ENCODE measurements at places on chromosomes 13 and 19. TPM values are rescaled to one million over a fixed set of nuclear protein-coding genes. Genes with fewer than 3 reads are reported as not detected.

Gene RABAC1
- total RNA-seq = 188 TPM

Gene USPL1
- 12.4 TPM for total RNA-seq

Gene KMT5C
- 6.9 TPM for total RNA-seq

Gene KLK4
- total RNA-seq = not detected

Gene CYP2F1
- not detected for total RNA-seq

Gene PCP2
- total RNA-seq = not detected

Gene TEAD2
- total RNA-seq = 26.7 TPM

Gene OR7D2
- total RNA-seq = not detected

Gene TEKTIP1
- total RNA-seq = not detected

Gene PNMA8A
- total RNA-seq = 1.4 TPM

Gene MUC16
- total RNA-seq = not detected

Gene TMPRSS9
- not detected for total RNA-seq

Gene GRIN2D
- total RNA-seq = 0.25 TPM

Gene DCLK1
- total RNA-seq = not detected

Measured in foreskin keratinocyte (primary cell).